ENCODE measurements at places on chromosomes 13 and 19.

GRCh38 chr13:19607523-19608078 lies 25.9 kb upstream of the MPHOSPH8 start:
- no peak for ATAC-seq

- ATAC-seq = no peak
These were observed 23.2 kb upstream of the GPC5 start for GRCh38 chr13:91375116-91375729.

DNA sequence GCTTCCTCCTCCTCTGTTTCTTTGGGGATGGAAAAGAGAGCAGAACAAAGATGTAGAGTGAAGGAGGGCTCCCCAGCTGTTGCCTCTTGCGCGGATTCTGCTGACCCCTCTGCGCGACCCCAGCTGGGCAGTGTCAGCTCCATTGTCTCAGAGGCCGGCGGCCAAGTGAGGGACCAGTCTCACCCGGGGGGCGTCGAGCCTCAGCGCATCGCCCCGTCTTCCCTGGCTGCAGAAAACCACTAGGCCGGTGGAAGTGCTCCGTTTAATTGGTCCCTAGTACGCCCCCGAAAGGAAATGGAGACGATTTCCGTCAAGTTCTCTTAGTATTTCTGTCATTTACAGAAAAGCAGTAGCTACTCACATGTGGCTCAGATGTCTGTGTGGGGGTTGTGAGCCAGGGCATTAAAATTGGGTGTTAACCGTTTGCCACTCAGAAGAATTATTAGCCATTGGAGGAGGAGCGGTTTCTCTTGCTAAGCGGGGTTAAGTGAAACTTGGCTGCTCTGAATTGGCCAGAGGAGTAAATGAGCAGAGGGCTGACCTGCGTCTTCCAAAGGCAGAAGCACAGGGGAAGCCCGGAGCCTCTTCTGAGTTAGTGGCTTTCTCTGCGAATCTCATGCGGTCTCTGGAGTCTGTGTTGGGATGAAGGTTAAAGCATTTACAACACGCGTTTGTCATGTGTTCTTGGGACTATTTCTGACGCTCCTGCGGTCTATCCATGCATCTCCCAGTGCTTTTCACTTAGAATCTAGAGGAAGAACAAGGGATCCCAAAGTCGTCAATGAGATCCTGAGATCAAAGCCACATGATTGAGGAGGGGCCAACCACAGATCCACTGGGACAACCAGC lies 132.8 kb upstream of the MYO16 start:
- ATAC-seq = peak; percentile 46

DNA sequence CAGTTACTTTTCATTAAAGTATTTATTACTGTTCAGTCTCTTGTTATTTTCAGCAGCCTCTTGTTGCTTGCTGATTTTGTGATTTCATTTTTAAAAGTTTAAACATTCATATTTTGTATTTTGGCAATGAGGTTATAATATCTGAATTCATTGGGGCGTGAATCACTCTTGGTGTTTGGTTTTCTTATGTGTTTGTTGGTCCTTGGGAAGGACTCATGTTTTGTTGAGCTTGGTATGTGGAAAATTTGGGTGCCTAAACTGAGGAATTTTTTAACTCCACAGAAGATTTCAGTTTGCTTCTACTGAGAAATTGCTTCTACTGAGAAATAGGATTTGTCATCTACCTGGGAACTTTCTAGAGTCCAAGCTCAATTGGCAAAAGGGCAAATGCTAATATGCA lies 38.2 kb downstream of the PDS5B start:
- ATAC-seq = no peak

GRCh38 chr13:24684600-24684998 lies 4.4 kb downstream of the ATP12A start:
- ATAC-seq = no peak

- no peak for ATAC-seq
These were observed 51.3 kb upstream of the LSM14A start for GRCh38 chr19:34120846-34121639.

DNA sequence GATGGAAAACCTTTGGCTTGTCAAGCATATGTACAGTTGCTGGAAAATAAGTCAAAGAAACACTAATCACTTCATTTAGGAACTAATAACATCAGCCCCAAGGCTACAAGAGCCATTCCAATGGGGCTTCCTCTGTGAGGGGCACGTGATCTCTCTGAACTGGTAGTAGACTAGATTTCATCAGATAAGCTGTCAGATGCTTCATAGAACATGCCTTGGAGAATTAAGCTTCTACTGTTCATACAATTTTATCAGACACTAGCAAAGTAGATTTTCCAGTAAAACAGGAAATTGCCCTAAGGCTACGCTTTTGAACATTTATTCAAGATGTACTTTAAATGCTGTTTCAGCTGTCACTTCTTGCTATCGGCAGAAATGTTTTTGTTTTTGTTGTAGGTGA lies 107.8 kb downstream of the EDNRB start:
- ATAC-seq = no peak

- no peak for ATAC-seq
These were observed 363.6 kb upstream of the NBEA start for GRCh38 chr13:34578471-34578870.

DNA sequence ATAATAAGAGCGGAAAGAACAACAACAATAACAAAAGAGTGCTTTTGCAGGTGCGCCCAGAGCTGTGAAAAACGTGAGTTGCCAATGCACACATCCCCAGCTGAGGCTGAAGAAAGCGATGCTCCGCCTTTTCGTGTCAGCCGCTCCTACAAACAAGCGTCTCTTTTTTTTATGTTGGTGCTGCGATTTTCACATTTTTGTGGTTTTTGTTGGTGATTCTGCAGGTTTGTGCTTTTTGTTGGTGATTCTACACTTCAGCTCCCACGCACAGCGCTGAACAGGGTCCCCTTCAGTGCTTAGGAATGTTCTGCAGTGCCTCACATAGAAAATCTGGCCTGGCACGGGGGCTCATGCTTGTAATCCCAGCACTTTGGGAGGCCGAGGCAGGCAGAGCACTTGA lies 7.3 kb upstream of the SBK3 start:
- ATAC-seq = no peak

- ATAC-seq = no peak
These were observed 575.2 kb downstream of the MYO16 start for GRCh38 chr13:109204657-109205056.

GRCh38 chr13:57636816-57637215 lies 5.3 kb downstream of the PCDH17 start:
- no peak for ATAC-seq
